ENCODE measurements at places on chromosomes 1 and 21.

DNA sequence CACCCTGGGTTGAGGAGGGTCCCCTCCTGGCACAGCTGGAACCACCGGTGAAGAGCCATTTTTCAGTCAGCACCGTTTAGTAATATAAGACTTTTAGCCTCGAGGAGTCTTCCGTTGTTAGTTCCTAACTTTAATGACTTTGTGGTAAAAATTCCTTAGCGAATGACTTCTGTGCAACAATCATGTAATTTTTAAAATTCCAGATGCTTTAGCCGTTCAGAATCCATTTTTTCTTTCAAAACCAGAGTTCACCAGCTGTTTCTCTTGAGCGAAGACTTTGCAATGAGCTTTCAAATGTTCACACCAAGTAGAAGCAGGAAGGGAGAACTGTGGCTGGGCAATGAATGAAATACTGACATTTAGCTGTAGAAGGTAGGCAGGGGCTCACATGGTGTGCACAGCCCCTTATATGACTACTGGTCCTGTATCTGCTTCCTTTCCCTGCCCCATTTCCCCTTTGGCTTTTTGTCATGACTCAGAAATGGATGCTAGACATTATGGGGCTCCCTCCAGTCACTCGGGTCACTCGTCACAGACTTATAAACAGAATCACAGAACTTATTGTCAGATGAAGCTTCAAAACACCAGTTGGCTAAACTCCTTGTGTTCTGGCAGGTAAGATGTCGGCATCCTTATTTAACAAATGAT is 4.1 kb downstream of the DISC1 start:
- no peak for DNase-seq

DNA sequence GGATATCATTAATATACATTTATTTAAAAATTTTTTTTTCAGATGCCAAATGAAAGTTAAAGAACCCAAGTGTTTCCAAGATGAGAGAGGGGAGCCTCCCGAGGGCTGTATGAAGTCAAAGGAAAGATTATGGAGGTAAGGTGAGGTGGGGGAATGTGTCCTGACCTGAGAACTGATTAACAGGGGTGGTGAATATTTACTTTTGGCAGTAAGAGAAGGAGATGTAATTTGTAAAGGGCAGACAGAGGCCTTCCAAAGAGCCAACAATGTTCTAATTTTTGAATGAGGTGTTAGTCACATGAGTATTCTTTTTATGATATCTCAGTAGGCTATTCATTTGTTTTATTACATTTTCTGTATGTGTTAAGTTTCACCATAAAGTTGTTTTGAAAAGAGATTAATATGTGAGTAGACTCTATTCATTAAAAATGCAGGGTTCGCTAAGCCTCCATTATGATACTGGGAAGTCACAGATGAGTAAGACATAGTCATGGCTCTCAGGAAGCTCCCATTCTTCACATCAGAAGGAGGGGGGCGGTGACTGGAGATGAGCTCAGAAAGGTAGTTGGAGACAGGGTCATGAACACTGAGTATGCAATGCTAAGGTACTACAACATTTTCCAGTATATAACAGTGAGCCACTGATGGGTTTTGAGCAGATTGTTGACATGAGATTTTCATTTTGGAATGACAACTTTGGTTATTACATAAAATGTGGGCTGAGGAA is 62.4 kb upstream of the TNFSF18 start:
- DNase-seq, result no peak

DNA sequence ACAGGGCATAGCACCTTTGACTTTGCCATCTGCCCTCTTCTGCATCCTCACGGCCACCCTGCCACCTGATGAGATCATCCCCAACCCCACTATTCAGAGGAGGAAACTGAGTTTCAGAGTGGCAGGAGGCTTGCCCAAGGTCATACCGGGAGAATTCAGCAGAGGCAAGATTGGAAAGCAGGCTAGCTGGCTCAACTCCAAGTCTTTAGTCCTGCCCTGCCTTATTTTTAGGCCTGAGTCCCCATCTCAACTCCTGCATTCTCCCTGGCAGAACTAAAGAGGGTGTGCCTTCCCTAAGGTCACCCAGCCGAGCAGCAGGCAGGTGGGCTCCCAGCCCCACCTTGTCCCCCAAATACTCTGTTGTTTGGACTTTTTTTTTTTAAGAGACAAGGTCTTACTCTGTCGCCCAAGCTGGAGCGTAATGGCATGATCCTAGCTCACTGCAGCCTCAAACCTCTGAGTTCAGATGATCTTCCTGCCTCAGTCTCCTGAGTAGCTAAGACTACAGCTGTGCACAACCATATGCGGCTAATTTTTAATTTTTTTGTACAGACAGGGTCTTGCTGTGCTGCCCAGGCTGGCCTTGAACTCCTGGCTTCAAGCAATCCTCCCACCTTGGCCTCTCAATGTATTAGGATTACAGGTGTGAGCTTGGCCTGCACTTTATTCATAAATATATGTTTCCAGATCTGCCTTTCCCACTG is 13.8 kb upstream of the FGR start:
- DNase-seq, result no peak

DNA sequence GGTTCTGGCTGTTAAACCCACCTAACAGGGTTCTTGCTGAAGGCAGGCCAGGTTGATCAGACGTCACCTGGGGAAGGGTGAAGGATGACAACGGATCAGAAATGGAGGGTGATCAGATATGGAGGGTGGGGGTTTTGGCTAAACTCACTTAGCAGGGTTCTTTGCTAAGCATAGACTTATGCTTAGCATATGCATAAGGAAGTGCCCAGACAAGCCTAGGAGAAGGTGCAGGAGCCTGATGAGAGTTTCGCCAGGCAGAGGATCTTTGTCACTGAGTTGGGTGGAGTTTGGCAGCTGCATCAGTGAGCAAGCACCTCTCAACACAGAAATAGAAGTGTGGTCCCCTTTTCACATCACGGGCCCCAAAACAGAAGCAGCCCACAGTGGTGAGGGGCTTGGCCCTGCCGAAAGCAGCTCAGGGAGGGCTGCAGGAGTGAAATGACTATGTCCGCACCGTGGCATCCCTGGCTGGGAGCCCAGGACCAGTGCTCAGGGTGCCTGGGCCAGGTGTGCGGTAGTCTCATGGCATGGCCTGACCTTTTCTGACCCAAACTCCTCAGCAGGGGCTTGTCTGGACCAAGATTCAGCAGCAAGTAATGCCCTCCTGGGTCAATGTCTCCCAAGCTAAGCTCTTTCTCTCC is 101.6 kb downstream of the AJAP1 start:
- no peak for DNase-seq

- DNase-seq, result no peak
Observed at GRCh38 chr1:205329719-205330118, 8.2 kb upstream of the NUAK2 start.

- DNase-seq, result no peak
Observed at GRCh38 chr1:30749691-30750583, 7.6 kb downstream of the LAPTM5 start.

GRCh38 chr1:107549152-107549810 is 408.4 kb downstream of the NTNG1 start:
- no peak for DNase-seq

- DNase-seq, result peak; percentile 35
Observed at GRCh38 chr1:92817986-92818764, 13.7 kb upstream of the RPL5 start.

- DNase-seq, result peak; percentile 30
Observed at GRCh38 chr1:51960262-51960661, 30.2 kb downstream of the RAB3B start.

DNA sequence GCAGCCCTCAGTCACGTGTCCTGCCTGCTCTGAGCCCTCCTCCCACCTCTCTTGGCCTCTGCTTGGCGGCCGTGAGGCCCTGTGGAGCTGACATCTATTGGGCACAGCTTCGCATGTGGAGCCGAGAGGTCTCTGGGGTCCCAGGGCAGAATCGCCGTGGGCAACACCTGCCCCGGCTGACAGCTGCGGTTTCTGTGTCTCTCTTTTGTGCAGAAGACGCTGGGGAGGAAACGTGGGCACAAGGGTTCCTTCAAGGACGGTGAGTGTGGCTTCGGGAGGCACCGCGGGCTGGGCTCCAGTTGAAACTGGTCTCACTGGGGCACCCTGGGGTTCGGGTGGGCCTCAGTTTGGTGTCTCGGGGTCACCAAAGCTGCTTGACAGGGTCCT is 11.5 kb downstream of the ARHGEF16 start:
- DNase-seq, result no peak

Data from small intestine (tissue), 16 donors.